ENCODE measurements at places on chromosomes 2 and 18.

GRCh38 chr2:197028230-197028629, 101.7 kb upstream of the PGAP1 start:
- DNase-seq, result no peak

GRCh38 chr2:215060861-215061536, 77.4 kb downstream of the ABCA12 start:
- DNase-seq, result no peak

DNA sequence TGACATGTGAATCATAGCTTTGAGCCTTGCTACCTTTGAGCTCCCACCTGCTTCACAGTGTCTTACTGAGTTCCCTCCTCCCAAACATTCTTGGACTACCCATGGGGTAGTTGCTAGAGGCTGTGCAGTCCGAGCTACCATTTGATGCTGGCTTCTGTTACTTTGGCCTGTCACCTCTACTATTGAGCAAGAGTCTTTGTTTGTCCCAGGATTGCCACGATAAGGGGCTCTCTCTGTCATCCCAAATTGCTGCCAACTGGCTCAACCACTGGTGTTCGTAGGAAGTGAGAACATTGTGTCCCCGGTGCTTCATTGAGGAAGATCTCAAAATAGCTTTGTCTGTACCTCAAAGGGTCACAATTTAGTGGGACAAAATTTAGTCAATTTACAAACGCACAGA, 59.1 kb upstream of the PAX8 start:
- no peak for DNase-seq

- DNase-seq, result no peak
Measured at GRCh38 chr2:160426604-160427003, 67.0 kb downstream of the RBMS1 start.

DNA sequence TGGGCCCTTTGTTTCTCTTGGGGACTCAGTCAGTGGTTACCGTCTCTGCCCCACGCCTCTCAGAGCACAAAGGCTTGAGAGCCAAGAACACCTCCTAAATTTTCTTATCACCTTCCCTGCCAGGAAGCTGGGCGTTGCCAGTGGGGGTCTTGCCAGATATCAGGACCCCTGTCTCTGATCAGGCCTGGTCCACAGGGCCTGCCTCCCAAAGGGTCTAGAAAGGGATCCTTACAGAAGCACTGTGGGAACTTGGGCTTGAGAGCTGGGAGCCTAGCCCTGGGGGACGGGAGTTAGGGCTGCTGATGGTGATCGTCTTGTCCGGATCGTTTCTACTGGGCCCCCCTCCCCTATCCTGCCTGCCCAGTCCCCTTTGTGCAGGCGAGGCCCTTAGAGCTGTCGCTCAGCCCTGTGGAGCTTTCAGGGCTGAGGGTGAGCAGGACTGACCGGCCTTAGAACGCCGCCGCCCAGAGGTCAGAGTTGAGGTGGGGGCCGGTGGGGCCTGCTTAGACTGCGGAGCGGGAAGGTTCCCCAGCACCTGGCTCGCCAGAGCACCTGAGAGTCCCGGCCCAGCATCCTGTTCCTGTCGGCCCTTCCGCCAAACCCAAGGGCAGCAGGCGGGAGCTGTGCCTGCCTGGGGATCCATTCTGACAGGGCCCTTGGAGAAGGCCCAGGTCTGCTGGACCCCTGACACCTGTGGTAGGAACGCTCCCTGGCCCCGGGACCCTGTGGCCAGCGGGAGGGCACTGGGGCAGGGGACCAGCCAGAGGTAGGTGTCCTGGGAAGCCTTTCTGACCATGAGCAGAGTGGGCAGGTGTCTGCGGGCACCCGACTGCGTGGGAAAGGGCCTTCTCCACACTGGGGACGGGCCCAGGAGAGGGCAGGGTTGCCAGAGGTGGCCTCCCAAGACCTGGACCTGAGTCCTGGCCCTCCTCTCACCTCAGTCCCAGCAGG, 956 bp downstream of the ESPNL start:
- DNase-seq, result no peak

DNA sequence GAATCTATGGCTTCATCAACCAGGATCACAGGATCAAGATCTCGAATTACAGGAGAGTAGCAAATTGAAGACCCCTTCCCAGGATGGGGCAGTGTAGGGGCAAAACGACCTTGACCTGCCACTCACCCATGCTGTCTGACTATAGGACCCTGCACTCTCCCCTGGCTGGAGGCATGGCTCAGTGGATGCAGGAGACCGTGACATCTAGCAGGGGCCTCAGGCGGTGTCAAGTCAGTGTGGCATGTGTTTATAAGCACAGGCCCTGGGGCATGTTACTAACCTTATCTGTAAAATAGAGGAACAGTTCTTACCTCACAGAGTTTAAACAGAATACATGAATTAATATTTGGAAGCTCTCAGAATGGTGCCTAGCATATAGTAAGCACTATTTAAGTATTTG, 3.5 kb downstream of the HAAO start:
- no peak for DNase-seq

GRCh38 chr2:232419245-232420072, 12.8 kb downstream of the ALPG start:
- no peak for DNase-seq

DNA sequence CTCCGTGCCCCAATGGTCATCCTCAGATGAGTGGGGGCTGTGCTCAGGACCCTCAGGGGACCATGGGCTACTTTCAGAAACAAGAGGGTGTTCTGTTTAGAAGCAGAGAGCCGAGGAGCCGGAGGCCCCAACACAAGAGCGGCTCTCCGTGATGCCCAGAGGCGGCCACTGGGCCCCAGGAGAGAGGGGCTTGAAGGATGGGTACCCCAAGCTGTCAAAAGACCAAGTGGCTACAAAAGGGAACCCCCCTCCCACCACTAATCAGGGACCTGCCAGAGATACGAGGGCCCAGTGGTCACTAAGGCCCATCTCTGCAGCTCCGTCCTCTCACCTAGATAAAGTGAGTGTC, 93.6 kb downstream of the HDAC4 start:
- no peak for DNase-seq

DNA sequence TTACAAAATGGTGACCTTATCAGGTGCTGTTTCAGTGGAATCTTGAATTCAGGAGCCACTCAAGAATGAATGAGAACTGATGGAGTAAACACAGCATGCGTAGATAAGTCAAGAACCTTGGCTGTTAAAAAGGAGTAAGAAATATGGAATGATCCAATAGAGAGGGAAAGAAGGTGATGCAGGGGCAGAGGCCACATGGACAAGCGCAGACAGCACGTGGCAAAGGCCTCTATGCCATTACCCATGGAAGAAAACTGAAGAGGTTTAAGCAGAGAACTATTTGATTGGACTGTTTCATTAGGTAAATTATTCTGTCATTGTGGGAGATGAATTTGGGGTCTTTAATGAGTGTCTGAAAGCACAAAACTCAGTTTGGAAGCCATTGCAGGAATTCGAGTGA, 142.4 kb upstream of the RASGRP3 start:
- no peak for DNase-seq
